ENCODE measurements at places on chromosomes 1 and 21.
A peak's percentile ranks its signal among the peaks of the same experiment; 100 is the strongest.

GRCh38 chr1:244675167-244675566 is 22.2 kb downstream of the DESI2 start:
- peaks cover 11% of the 10 kb centered on the region for H3K36me3 ChIP-seq
- H3K4me3 ChIP-seq: no peak overlapping the region
- H3K27me3 ChIP-seq: no peaks in the 10 kb centered on the region
- peaks cover 2% of the 10 kb centered on the region for H3K4me1 ChIP-seq
- no peak for DNase-seq

DNA sequence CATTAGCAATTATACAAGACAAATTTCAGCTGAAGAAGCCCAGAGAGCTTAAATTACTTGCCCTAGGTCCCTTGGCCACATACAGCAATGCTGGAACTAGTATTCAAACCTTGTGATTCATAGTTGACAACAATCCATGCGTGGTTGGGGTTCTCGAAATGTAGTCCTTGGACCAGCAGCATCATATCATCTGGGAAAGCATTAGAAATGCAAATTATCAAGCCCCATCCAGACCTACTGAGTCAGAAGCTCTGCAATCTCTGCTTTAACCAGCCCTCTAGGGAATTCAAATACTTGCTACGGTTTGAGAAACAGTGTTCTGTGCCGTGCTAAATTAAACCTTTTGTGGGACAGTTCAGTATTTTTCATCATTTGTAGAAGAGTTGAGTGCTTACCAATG is 65.1 kb downstream of the CLIC6 start:
- H3K36me3 ChIP-seq: no peaks in the 10 kb centered on the region
- H3K27me3 ChIP-seq: peaks cover 2% of the 10 kb centered on the region
- H3K4me1 ChIP-seq: no peaks in the 10 kb centered on the region
- DNase-seq: no peak
- H3K27ac ChIP-seq: no peak overlapping the region

DNA sequence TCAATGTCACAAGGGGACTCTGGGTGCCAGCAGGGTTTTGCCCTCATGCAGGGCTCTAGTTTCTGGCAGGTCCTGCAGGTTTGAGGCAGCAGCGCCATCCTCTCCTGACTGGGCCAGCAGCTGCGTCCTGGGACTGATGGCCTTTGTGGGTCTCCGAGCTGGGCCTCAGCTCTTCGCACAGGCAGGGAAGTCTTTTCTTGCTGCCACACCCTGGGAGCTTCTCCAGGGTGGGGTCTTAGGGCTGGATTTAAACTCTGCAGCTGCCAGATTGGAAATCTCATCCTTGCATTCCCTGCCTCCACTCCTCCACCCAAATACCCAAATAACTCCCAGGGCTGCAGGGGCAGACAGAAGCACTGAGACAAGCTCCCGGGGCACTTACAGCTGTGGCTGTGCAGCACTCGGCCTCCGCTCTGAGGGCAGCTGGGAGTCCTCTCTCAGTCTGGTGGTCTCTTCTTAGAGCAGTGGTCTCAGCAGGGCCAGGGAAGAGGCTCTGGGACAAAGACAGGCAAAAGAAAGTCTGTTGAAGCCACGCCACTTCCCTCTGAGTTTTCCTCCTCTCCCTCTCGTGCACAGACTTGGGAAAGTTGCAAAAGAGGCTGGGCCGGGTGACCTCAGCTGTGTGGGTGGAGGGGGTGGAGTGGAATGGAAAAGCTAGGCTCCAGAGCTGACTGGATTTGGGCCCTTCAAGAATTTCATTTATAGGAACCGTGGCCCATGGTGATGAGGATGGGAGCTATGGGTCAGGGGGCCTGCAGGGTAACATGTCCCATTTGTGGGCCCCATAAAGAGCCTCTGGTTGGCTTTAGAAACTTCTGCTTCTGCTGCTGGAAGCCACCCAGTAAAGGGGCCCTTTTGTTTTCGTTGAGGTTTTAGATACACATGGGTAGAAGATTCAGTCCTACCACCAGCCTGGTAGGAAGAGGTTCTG is at the start of gene RAB7B:
RAB7B (minus strand) TSS at position 525 of the 931 bp plus-strand sequence. CDS start 9,260 bp downstream, outside the sequence.
- peak within 1 kb of the TSS; percentile 49 for H3K4me3 ChIP-seq
- H3K4me1 ChIP-seq: peaks cover 2% of the 10 kb centered on the region
- no peak for DNase-seq
- peaks cover 2% of the 10 kb centered on the region for H3K27me3 ChIP-seq
- peaks cover 11% of the 10 kb centered on the region for H3K36me3 ChIP-seq
- H3K27ac ChIP-seq: peak within 1 kb of the TSS; percentile 55

GRCh38 chr1:27000090-27000816 is 6.8 kb downstream of the TRNP1 start:
- peaks cover 29% of the 10 kb centered on the region for H3K4me1 ChIP-seq
- peaks cover 10% of the 10 kb centered on the region for H3K27me3 ChIP-seq
- H3K4me3 ChIP-seq: no peak overlapping the region
- H3K36me3 ChIP-seq: no peaks in the 10 kb centered on the region

DNA sequence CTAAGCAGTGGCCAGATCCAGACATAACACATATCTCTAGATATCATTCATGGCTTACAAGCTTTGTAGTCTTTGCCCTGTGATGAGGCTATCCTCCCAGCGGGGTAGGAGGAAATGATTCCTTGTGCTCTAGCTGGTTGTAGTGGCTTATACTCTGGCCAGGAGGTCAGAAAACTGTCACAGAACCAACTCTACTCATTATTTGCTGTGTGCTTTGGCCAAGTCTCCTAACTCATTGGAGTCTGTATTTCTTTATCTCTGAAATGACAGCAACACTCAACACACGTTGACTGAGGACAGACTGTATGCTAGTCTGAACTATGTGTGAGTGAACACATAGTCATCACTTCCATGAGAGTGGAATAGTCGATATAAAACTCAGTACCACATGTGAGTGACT is 116.7 kb upstream of the F3 start:
- H3K4me3 ChIP-seq: no peak overlapping the region
- no peak for DNase-seq
- H3K4me1 ChIP-seq: peaks cover 16% of the 10 kb centered on the region
- peaks cover 6% of the 10 kb centered on the region for H3K27me3 ChIP-seq
- H3K27ac ChIP-seq: no peak overlapping the region

DNA sequence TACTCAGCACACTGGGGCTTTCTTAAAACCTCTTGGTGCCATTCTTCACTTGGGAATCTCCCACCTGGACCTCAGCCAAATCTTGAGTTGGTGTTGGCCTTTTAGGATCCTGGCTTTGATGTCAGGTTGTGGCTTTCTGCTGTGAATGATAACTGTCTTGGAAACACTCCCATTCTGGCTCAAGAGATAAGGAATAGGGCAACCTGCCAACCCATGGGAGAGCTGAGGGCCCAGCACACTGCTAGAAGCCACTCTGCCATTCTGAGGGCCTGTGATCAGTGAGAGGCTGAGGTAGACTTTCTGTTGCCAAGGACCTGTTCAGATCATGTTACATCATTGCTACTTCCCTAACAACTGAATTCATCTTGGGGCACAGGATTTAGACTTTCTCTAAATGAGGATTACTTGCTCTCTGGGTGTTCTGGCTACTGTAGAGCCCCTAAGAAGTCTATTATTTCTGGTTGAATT is 45.8 kb downstream of the TTC39A start:
- H3K4me1 ChIP-seq: no peaks in the 10 kb centered on the region
- no peaks in the 10 kb centered on the region for H3K27me3 ChIP-seq
- DNase-seq: no peak
- H3K4me3 ChIP-seq: no peak overlapping the region
- H3K27ac ChIP-seq: no peak overlapping the region
- peaks cover 4% of the 10 kb centered on the region for H3K36me3 ChIP-seq

DNA sequence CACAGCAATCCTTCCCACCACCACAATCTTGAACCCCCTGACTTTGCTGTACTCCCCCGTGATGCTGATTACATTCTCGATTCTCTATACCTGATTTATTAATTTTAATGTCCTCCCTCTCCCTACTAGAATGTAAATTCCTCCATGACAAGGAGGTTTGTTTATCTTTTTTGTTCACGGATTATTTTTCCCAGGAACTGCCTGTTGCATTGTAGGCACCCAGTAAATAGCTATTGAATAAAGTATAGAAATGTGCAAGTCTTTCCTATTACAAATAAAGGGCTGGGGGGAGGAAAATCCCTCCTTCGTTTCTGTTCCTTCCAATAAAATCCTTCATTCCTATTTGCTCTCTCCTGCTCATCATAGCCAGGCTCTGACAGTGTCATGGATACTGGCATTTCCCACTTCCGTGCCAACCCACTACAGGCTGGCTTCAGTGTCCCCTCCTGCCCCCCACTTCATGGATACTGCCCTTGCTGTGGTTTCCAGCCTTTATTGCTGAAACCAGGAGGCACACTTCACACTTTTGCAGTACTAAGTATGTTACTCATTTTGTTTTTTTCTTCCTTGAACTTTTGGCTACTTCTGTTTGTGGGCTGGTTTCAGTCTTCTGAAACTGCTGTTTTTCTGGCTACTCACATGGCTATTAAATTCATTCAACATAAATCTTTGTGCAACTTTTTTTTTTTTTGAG is 7.5 kb downstream of the KIF1B start:
- H3K27me3 ChIP-seq: peaks cover 2% of the 10 kb centered on the region
- no peak overlapping the region for H3K27ac ChIP-seq
- DNase-seq: no peak
- H3K4me3 ChIP-seq: no peak overlapping the region
- H3K36me3 ChIP-seq: no peaks in the 10 kb centered on the region
- peaks cover 17% of the 10 kb centered on the region for H3K4me1 ChIP-seq

- no peak overlapping the region for H3K4me3 ChIP-seq
- DNase-seq: no peak
- H3K36me3 ChIP-seq: no peaks in the 10 kb centered on the region
- H3K4me1 ChIP-seq: no peaks in the 10 kb centered on the region
- H3K27ac ChIP-seq: no peak overlapping the region
Measured at GRCh38 chr21:42799948-42800347, 79.4 kb downstream of the WDR4 start.

DNA sequence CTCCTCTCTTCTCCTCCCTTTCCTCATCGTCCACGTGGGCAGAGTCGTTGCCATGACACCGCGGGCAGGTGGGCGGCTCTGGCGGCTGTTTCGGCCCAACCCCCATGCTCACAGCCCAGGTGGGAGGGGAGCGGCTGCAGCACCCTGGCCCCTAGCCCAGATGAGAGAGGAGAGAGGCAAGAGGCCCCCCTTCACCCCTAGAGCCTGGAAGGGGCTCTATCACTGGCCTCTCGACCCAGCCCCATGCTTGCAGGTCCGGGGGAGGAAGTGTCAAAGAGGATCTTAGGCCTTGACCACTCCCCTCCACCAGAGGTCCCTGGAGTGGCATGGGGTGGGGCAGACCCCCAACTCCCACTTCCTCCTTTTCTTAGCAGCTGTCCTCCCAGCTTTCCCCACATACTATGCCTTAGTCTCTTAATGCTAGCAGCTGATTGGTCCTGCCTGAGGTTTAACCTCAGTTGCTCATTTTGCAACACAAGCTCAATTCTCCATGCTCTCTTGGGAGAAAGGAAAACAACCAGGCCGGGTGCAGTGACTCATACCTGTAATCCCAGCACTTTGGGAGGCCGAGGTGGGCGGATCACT is 10.4 kb downstream of the DLGAP3 start:
- peak; percentile 54 for DNase-seq
- no peaks in the 10 kb centered on the region for H3K36me3 ChIP-seq
- H3K27me3 ChIP-seq: peaks cover 3% of the 10 kb centered on the region
- H3K4me1 ChIP-seq: peaks cover 18% of the 10 kb centered on the region

DNA sequence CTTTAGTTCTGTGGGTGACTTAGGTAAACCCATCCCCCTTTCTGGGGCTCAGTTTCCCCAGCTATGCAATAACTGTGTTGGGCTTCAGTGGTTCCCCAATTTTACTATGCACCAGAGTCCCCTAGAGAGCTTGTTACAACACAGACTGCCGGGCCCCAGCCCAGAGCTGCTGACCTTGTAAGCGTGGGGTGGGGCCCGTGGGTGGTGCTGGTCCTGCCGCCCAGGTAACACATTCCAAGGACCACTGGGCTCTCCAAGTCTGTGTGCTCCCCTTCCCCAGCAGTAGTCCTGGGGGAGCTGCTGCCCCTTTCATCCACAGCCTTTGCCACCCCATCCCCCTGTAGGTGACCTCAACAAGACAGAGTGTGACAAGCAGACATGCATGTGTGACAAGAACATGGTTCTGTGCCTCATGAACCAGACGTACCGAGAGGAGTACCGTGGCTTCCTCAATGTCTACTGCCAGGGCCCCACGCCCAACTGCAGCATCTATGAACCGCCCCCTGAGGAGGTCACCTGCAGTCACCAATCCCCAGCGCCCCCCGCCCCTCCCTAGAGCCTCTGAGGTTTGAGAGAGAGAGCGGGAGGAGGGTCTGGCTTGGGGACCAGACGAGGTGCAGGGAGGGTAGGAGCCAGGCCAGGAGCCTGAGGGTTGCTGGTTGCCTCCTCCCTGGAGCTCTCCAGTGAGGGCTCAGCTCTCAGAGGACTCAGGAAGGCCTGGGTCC is 8.9 kb downstream of the PLA2G2F start:
- peak; percentile 11 for DNase-seq
- no peak overlapping the region for H3K4me3 ChIP-seq
- peaks cover 5% of the 10 kb centered on the region for H3K27me3 ChIP-seq
- H3K4me1 ChIP-seq: no peaks in the 10 kb centered on the region
- H3K27ac ChIP-seq: no peak overlapping the region

- no peaks in the 10 kb centered on the region for H3K36me3 ChIP-seq
- DNase-seq: no peak
- H3K4me1 ChIP-seq: peaks cover 12% of the 10 kb centered on the region
- H3K27me3 ChIP-seq: peaks cover 5% of the 10 kb centered on the region
- H3K4me3 ChIP-seq: no peak overlapping the region
Measured at GRCh38 chr1:3313576-3313950, 140.9 kb upstream of the ARHGEF16 start.

- peaks cover 18% of the 10 kb centered on the region for H3K4me1 ChIP-seq
- no peak overlapping the region for H3K4me3 ChIP-seq
- no peak overlapping the region for H3K27ac ChIP-seq
- no peaks in the 10 kb centered on the region for H3K36me3 ChIP-seq
- peaks cover 4% of the 10 kb centered on the region for H3K27me3 ChIP-seq
Measured at GRCh38 chr1:111129376-111129775, 10.5 kb downstream of the DRAM2 start.

GRCh38 chr1:10873189-10873588 is 76.7 kb upstream of the CASZ1 start:
- no peak for DNase-seq
- peaks cover 11% of the 10 kb centered on the region for H3K27me3 ChIP-seq
- H3K36me3 ChIP-seq: no peaks in the 10 kb centered on the region

DNA sequence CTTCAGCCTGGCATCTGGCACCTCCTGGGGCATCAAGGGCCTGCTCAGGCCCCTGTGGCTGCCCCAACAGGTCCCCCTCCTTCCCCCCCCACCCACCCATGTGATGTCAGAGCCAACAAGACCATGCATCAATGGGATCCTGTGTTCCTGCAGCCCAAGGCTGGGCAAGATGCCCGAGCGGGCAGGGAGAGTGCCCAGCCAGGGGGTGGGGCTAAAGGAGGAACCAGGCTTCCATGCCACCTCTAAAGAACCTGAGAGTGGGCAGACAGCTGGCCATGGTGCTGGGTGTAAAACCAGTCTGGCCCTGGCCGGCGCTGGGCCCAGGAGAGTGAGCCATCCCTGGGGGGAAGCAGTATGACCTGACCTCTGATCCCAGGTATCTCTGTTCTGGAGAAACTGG is 7.6 kb downstream of the COL16A1 start:
- no peak for DNase-seq
- peaks cover 26% of the 10 kb centered on the region for H3K4me1 ChIP-seq
- H3K27ac ChIP-seq: no peak overlapping the region
- H3K36me3 ChIP-seq: no peaks in the 10 kb centered on the region

GRCh38 chr21:44986471-44987291 is 46.9 kb downstream of the SLX9 start:
- H3K36me3 ChIP-seq: no peaks in the 10 kb centered on the region
- no peak overlapping the region for H3K27ac ChIP-seq
- H3K4me3 ChIP-seq: no peak overlapping the region
- DNase-seq: peak; percentile 23
- H3K4me1 ChIP-seq: peaks cover 6% of the 10 kb centered on the region

- H3K27ac ChIP-seq: no peak overlapping the region
- no peak for DNase-seq
- peaks cover 19% of the 10 kb centered on the region for H3K27me3 ChIP-seq
Measured at GRCh38 chr1:53304527-53304926, 23.3 kb downstream of the LRP8 start.
